Activated CD8-positive, alpha-beta memory T cell treated with anti-CD3 and anti-CD28 coated beads for 48 hours (primary cell): ENCODE measurements at places on chromosomes 5 and 9.

DNA sequence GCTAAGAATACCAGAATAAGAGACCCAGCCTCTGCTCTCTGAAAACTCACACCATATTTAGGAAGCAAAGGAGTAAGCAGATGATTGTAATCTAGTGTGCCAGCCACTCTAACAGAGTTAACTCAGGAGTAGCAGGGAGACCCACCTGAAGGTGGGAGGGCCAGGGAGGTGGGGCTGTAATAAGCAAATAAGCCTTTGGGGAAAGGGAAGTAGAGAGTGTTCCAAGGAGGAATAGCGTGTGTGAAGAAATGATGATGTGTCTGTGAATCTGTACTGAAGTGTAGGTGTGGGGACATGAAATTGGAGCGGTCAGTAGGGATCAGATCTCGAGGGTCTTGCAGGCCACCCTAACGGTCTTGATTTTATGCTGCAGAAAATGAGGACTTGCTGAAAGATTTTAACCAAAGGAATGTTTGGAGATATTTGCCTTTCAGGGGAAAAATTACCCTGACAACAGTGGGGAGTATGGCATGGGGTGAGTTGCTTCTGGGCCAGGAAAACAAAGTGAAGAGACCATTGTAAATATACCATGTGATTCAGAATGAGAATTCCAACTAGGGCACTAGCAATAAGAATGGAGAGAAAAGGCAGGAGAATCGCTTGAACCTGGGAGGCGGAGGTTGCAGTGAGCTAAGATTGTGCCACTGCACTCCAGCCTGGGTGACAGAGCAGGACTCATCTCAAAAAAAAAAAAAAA is 44.1 kb upstream of the FSD1L start:
- no peak for DNase-seq

- DNase-seq: no peak
Measured at GRCh38 chr9:134328341-134328840, 2.1 kb downstream of the RXRA start.

DNA sequence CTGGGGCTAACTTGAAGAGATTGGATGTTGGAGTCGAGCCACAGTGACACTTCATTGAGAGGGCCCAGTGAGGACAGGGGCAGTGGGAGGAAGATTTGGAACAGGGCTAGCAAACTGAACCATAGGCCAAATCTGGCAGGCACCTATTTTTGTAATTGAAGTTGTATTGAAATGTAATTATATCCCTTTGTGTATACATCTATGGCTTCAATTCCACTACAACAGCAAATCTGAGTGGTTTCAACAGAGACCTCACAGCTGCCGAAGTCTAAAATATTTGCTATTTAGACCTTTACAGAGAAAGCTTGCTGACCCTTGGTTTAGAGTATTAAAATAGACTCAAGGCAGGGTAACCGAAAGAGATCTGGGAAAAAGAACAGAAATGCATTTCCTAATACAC is 4.7 kb upstream of the TNFSF8 start:
- no peak for DNase-seq

DNA sequence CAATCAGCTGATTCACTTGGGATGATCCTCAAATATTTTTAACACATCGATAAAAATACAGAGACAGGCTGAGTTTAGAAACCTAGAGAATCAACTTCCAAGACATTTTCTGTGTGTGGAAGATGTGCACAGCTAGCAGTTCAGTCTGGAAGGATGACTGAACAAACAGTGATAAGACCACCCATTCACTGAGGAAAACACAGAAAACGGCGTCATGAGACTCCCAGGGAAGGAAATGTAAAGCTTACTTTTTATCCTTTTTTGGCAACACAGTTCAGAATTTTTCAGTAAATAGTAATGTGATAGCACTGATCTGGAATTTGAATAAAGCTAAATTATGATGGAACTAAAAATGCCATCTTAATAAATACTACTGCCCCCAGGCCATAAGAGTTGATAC is 277.6 kb downstream of the SEMA5A start:
- DNase-seq: no peak

- no peak for DNase-seq
Measured at GRCh38 chr9:109482391-109482916, 15.7 kb downstream of the PTPN3 start.

GRCh38 chr9:69499407-69499806 is 172.8 kb downstream of the APBA1 start:
- no peak for DNase-seq

DNA sequence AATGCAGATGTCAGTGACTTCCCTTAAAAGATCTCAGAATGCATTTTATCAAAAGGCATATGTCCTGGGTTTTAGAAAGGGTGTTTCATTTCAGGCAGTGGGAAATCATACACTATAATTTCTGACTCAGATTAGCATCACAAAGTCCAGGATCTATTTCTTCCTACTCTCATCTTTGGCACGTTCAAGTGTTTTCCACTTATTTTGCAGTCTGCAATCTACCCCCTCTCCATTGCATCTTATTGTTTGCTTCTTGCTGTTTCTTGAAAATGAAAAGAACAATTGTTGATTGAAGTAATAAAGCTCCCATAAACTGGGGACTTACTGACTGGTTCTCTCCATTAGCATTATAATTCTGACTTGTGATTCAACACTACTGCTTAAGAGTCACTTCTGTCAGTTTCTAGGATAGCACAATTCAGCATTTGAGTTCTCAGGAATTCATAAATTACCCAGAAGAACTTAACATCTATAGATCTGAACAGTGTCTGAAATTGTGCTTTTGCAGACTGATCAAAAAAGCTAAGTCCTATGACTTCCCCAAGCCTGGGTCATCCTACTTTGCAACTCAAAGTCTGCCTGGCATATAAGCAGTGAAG is 332.9 kb downstream of the RASEF start:
- DNase-seq: no peak

GRCh38 chr5:111172504-111172903 is 51.7 kb upstream of the CAMK4 start:
- DNase-seq: no peak

DNA sequence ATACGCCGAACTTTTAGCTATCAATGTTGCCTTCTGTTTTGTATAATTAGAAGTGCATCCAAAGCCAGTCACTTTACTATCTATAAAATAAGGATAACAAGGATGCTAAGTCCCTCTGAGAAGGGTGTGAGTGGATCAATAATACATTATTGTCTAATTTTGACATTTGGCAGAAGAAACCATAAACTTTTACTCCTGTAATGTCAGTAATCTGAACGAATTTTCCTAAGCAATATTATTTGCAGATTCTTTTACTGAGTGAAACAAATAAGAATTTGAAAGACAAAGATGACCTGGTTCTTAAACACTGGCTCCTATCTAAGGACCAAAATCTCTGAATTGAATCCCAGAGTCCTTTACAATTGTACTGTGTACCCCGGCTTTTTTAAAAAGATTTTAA is 126.6 kb upstream of the TMEM161B start:
- DNase-seq: no peak

DNA sequence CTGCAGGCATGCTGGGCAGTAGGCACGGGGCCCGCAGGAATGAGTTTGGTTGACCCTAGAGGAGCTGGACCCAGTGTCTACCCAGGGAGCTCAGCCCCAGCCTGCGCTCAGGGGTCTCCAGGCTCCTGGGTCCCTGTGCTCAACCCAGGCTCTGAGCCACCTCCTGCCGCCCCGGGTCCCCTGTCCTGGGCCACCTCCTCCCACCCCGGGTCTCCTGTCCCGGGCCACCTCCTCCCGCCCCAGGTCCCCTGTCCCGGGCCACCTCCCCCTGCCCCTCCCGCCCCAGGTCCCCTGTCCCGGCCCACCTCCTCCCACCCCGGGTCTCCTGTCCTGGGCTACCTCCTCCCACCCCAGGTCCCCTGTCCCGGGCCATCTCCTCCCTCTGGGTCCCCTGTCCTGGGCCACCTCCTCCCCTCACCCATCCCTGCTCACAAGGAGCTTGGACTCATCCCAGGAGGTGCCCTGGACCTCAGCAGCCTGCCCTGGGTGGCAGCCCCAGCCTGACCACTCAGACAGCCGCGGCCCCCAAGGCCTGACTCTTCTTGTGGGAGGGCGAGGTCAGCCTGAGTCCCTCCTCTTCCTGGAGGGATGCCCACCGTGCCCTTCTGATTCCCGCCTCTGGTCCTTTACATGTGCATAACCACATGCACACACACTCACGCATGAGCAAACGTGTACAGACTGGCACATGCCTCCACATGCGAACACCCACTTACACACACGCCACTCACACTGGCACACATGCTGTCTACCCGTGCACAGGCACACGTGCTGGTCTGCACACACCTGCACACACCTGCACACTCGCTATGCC is 2.4 kb downstream of the LCN12 start:
- no peak for DNase-seq

DNA sequence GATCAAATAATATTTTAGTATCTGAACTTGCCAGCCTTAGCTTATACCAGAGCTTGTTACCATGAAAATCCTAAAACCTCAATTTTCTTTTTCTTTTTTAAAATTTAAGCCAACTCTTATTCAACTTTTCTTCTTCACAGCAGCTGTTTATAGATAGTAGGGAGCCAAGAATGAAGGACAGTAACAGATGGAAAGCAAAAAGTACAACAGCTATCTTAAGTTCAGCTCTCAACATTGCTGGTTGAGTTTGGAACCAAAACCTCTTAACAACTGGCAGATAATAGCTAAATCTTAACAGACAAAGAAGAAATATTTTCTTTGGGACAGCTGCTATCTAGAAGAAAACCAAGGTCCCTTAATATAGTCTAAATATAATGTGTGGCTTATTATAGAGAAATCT is 74.7 kb downstream of the PJA2 start:
- no peak for DNase-seq

DNA sequence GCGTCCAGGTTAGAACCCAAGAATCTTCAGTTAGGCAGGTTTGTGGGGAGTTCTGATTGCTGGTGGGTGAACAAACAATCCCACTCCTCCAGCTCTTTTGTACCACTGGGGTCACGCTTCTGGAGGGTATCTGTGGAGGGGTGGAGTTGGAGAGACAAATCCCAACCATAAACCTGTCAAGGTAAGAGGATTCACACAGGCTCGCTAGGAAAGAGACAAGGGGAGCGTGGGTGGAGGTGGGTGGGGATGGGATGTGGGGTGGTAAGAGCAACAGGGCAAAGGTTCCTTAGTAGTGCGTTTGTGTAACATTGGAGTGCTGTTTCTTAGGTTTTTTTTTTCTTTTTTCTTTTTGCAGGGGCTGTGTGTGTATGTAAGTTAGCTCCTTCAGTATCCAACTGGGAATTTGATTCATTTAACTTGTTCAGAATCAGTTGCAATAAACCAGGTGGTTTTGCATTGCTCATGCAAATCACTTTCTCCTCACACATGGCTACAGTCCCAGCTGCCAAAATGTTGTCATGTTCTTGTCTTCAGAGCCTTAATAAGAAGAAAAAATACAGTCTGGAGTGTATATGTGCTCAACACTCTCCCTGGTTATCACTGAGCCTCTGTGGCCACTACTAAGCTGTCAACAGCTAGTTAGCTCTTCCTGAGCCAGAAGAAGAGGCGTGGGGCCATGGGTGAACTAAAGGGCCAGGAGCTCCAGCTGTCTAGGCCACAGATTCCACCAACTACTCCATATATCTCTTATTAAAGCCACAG is 164.0 kb upstream of the RAD23B start:
- DNase-seq: no peak

DNA sequence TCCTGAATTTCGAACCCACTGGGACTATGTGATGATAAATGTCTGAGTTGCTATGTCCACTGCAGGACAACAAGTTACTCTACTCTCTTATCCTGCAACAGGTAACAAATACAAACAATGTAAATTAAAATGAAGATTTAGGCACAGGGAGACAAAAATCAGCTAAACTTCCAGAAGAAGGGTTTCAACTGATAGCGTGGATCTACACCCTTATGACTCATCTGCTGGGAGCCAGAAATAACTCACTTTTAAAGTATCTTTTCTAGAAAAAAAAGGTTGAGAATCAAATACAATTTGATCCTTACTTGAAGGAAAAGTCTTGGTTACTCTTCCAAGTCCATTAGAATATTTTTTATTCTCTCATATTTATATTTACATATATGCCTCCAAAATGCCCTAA is 21.4 kb downstream of the PJA2 start:
- DNase-seq: no peak

GRCh38 chr5:122584411-122585300 is 190.2 kb upstream of the SNX2 start:
- no peak for DNase-seq

GRCh38 chr9:82363682-82364081 is 375.1 kb downstream of the SPATA31D1 start:
- DNase-seq: no peak

DNA sequence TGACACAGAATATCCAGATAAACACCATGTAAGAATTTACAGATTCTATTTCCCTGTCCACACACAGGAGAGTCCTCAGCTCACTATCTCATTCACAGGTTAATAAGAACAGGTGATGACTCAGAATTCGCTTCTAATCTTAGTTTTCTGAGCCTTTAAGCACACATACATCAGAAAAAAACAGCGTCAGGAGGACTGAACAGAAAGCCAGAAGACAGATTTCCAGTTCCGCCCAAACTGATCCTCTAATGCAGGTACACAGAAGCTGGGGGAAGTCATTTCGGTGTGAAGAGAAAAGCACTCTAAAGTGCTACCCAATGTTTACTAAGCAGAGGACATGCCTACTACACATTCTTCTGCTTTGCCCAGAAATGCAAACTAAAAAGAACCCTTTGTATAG is 1.6 kb downstream of the CEMIP2 start:
- DNase-seq: no peak

DNA sequence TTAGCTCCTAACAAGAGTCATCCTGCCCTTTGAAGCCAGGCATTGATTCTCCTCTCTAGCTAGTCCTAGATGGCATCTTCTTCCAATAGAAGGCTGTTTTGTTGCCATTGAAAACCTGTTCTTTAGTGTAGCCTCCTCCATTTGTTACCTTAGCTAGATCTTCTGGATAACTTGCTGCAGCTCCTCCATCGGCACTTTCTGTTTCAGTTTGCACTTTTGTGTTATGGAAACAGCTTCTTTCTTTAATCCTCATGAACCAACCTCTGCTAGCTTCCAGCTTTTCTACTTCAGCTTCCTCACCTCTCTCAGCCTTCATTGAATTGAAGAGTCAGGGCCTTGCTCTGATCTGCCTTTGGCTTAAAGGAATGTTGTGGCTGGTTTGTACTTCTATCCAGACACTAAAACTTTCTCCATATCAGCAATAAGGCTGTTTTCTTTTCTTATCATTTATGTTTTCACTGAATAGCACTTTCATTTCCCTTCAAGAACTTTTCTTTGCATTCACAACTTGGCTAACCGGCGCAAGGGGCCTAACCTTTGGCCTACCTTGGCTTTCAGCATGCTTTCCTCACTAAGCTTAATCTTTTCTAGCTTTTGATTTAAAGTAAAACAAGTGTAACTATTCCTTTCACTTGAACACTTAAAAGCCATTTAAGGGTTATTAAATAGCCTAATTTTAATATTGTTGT is 166.5 kb upstream of the SLC12A2 start:
- DNase-seq: no peak
